Activated T-helper 1 cell treated with anti-CD3 and anti-CD28 coated beads, Interleukin-12 subunit alpha, Interleukin-12 subunit beta, Interleukin-2, Interleukin-4 antibody, amounts not matched to agents 30 ng/mL and 10 ng/mL and 1 ng/mL, durations not matched to agents 14 hours and 24 hours and 36 hours (primary cell): ENCODE measurements at places on chromosomes 4 and X.

DNA sequence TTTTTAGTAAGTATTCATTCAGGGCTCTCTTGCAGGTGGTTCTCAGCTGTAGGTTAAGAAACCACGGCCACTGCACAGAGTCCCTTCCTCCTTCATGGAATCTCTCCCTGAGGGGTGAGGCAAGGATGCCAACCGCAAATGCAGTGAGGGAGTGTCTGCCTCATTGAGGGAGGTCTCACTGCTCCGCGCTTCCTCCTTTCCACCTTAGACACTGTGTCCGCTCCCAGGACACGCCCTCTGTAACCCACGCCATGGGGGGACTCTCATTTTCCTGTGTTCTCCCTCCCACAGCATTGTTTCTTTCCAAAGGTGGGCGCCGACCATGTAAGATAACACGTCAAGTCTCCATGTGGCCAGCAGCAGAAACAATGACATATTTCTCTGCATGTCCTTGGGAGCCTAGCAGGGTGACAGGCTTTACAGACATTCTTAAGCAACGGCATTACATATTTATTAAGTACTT, 63.2 kb downstream of the SEPSECS start:
- no peaks in the 10 kb centered on the region for H3K36me3 ChIP-seq
- no peaks in the 10 kb centered on the region for H3K27me3 ChIP-seq
- peaks cover 11% of the 10 kb centered on the region for H3K4me1 ChIP-seq
- no peak for DNase-seq

DNA sequence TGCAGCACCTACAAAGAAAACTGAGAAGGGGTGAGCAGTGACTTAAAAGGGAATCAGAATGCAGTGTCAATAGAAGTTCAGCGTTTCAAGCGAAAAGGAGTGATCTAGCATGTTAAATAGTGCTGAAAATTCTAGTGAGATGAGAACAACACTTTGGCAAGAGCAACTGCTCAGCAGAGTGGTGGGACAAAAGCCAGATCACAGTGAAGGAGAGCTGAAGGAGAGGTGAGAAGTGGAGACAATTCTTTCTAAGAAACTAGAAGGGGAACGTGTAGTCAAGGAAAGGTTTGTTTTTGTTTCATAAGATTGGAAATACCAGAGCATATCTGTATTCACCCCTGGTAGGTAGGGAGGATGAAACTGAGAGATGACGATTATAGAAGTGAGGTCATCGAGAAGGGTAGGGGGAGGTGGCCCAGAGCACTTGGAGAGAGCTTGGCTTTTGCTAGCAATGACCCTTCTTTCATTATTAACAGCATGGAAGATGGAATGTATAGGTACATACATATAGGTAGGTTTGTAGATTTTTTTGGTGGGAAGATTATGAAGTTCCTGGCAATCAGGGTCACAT, 33.7 kb downstream of the SRPX2 start:
- no peaks in the 10 kb centered on the region for H3K36me3 ChIP-seq
- no peak for DNase-seq
- no peak overlapping the region for H3K27ac ChIP-seq
- no peaks in the 10 kb centered on the region for H3K4me1 ChIP-seq

DNA sequence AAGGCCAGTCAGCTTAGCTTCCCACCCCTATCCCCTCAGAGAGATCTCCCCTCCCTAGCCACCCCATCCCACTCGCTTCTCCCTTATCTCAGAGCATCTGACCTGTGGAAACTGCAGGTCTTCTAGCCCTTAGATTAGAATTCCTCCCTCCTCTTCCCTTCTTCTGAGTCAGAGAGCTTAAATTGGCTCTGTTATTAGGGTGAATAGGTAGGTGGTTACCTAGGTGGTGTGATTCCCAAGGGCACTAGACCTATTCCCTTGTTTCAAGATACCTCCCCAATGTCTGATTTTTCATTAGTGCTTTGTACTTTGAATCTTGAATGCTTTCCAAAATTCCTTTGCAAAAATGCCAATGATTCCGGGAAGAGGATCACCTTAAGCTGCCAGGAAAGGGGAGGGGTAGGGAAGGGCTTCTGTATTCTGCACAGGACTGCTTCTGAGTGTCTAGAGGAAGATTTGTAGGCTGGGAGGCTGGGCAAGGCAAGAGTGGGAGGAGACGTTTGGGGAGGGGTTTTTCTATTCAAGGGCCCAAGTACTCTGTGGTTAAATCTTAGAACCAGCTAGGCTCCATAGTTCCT, 24.5 kb upstream of the MSN start:
- no peak overlapping the region for H3K4me3 ChIP-seq
- H3K27me3 ChIP-seq: no peaks in the 10 kb centered on the region
- H3K36me3 ChIP-seq: no peaks in the 10 kb centered on the region
- no peak for DNase-seq
- peaks cover 11% of the 10 kb centered on the region for H3K4me1 ChIP-seq

DNA sequence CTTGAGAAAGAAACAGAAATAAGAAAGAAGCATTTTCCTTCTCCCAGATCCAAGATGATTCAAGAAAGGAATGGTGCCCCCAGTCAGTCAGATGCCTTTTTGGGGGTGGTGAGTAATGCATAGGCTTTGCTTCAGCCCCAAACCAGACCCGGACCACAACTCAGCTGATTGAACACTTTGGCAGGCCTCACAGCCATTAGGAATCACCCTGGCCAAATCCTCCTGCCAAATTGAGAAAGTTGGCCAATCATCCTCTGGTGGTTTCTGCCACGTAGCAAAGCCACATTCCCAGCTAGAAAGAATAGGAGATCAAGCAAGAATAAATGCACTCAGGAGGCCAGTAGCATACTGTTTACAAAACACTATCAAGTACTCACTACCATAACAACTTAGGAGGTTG, 33.7 kb downstream of the FRMD7 start:
- no peak overlapping the region for H3K27ac ChIP-seq
- peaks cover 11% of the 10 kb centered on the region for H3K4me1 ChIP-seq
- no peak overlapping the region for H3K4me3 ChIP-seq
- DNase-seq: no peak
- H3K27me3 ChIP-seq: peaks cover 3% of the 10 kb centered on the region
- no peaks in the 10 kb centered on the region for H3K36me3 ChIP-seq

DNA sequence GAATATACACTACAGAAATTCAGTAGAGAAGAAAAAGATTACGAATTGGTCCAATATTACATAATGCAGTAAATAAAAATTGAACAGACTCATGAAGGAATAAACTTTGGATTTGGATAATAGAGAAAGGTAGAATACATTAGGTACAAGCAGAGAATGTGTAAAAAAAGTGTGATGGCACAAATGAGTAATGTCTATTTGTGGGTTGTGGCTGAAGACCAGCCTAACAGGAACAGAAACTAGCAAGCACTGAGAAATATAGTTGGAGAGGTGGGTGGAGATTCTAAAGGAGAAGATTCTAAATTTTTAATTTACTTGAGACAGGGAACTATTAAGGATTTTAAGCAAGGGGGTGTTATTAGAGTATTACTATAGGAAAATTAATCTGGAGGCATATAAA, 15.2 kb upstream of the CLOCK start:
- no peak for DNase-seq
- peaks cover 7% of the 10 kb centered on the region for H3K27me3 ChIP-seq
- no peak overlapping the region for H3K4me3 ChIP-seq
